Bronchial epithelial cell (primary cell): ENCODE measurements at places on chromosomes 16 and 17. TPM values are rescaled to one million over a fixed set of nuclear protein-coding genes. Genes with fewer than 3 reads are reported as not detected.

DNA sequence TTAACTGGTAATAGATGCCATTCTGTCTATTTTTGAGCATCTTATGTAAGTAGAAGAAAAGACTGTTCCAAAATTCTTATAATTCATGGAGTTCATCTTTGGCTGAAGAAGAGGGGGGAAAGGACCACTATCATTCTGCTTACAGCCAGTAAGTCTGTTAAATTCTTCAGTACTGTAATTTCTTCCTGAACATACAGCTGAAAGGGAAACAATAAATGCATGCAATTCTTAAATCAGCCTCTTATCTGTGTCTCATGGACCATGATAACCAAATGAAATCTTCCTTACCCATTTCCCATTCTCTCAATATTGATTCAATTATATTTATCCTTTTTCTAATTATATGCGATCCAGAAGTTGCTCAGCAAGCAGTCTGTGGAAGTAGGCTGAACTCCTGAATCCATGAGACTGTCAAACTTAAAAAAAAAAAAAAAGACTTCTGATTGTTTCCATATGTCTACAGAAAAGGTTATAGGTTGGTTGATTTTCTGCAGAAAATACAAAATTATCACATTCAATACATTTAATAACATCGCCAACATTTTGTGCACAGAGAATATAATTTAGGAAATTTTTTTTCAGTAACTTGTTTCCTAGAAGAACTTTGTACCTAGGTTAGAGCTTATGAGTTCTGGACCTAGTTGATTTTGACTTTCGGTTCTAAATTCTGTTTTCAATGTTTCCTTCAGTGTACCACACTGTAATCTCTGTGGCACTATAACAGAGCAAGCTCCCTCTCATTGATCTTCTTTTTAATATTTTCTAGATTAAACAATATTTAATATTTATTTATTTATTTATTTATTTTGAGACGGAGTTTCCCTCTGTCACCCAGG, 1.2 kb upstream of the ABCA9 start:
- no peak for DNase-seq

DNA sequence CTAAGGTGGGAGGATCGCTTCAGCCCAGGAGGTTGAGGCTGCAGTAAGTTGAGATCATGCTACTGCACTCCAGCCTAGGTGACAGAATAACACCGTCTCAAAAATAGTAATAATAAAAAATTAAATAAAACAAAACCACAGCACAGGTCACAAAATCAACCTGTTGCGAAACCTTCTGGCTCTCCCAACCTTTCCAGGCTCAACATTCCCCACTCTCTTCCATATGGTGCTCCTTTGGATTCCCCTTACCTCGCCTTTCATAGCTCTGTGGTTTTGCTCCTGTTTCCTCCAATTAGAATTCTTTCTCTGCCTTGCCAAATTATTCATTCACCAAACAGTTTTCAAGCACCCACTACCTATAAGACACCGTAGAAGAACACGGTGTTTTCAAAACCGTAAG, 4.7 kb downstream of the ZDHHC7 start:
- no peak for DNase-seq

GRCh38 chr17:60102632-60103096, 23.9 kb upstream of the HEATR6 start:
- DNase-seq, result peak; percentile 63

DNA sequence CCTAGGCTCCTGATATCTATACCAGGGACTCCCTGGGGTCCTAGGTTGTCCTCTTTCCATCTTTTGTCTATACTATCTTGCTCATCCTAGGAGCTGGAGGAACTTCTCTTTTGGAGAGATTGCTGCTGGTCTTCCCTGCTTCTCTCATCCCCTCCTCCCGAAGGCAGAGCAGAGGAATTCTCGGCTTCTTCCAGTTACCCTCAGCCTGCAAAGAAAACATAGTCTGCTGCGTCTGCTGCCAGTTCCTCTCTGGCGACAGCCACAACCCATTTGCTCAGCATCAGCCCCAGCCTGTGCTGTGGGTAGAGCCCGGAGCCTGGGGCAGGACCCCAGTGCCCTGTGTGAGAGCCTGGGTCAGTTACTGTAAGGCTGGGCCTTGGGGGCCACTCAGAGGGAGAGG, 21.5 kb upstream of the DYNLL2 start:
- DNase-seq, result no peak

- DNase-seq, result no peak
These were observed 21.4 kb downstream of the TTLL6 start for GRCh38 chr17:48795444-48796162.

GRCh38 chr16:27907457-27907972, 156.0 kb downstream of the GSG1L start:
- DNase-seq, result no peak

DNA sequence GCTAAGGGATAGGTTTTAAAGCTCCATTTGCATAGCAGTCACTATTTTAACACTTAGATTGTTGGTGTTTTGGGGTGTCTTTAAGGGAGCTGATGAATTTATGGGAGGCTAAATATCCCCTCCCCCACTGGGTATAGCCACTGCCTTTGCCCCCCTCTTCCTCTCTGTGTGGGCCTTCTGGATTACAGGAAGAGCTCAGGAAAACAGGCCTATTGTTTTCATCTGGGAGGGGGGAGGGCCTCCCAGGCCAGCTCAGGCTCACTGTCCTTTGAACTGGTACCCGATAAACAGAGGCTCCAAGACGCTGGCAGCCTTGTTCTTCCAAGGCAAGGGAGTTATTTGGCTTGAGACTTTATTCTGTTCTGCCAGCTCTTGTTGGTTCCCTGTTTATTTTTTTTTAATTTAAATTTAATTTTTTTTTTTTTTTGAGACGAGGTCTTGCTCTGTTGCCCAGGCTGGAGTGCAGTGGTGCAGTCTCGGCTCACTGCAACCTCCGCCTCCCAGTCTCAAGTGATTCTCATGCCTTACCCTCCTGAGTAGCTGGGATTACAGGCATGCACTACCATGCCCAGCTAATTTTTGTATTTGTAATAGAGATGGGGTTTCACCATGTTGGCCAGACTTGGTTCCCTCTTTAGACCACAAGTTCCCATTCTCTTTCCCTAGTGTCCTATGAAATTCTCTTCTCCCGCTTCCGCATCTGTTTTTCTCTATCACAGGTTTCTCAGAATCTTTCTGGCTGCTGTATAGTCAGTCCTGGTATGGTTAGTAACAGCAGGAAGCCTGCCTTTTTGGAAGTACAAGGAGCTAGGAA, 25.1 kb downstream of the MINK1 start:
- peak; percentile 40 for DNase-seq

The PRRT2 gene
- not detected in 2 replicates for total RNA-seq

DNA sequence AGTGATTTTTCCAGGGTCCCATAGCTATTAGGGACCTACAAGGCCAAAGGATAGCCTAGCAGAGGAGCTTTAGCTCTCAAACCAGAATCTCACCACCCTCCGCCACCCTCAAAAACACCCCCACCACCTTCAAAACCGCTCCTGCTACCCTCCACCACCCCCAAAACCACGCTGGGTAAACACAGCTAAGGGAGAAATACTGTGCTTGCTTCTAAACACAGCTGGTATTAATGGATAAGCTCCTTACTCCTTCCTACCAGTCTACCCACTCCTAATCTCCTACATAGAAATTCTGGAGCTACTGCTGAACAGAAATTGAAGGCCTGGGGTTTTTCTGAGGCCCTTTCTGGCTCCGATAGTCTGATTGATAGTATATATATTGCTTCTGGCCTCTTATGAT, 2.2 kb upstream of the LPCAT2 start:
- DNase-seq, result no peak

- DNase-seq, result peak; percentile 40
These were observed 349.2 kb upstream of the SALL1 start for GRCh38 chr16:51500306-51500705.

The DPEP2 gene
- total RNA-seq, result not detected in 2 replicates

GRCh38 chr17:37671824-37672547, 28.7 kb upstream of the DDX52 start:
- DNase-seq, result peak; percentile 95

GRCh38 chr16:65663774-65664173, 541.9 kb upstream of the CDH11 start:
- peak; percentile 11 for DNase-seq

DNA sequence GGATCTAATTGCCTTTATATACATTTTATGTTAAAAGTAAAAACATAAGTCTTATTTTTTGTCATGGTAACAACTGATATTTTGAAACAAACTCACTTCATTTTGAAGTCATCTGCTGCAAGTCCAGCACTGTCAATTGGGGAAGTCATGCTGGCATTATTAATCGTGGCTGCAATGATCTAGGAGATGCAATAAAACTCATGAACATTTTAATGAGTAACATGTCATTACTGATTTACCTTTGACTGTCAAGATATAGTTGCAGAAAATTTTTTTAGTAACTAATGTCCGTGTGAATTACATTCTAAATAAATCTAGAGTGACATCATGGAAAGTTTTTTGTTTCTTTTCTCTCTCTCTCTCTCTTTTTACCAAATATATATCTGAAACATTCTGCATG, 17.3 kb upstream of the KRT24 start:
- no peak for DNase-seq

GRCh38 chr16:20902426-20902825, 1.9 kb downstream of the LYRM1 start:
- DNase-seq, result no peak

The CPHXL2 gene
- total RNA-seq, result not detected in 2 replicates

The PYDC1 gene
- not detected in 2 replicates for total RNA-seq

GRCh38 chr17:57892146-57892819, 42.4 kb upstream of the MRPS23 start:
- peak; percentile 77 for DNase-seq

The KRTAP4-12 gene
- total RNA-seq, result not detected in 2 replicates

GRCh38 chr16:20696618-20697017, 862 bp downstream of the ACSM1 start:
- DNase-seq, result no peak

GRCh38 chr16:28259091-28259780, 33.1 kb upstream of the SBK1 start:
- no peak for DNase-seq

The KRTAP16-1 gene
- not detected in 2 replicates for total RNA-seq

DNA sequence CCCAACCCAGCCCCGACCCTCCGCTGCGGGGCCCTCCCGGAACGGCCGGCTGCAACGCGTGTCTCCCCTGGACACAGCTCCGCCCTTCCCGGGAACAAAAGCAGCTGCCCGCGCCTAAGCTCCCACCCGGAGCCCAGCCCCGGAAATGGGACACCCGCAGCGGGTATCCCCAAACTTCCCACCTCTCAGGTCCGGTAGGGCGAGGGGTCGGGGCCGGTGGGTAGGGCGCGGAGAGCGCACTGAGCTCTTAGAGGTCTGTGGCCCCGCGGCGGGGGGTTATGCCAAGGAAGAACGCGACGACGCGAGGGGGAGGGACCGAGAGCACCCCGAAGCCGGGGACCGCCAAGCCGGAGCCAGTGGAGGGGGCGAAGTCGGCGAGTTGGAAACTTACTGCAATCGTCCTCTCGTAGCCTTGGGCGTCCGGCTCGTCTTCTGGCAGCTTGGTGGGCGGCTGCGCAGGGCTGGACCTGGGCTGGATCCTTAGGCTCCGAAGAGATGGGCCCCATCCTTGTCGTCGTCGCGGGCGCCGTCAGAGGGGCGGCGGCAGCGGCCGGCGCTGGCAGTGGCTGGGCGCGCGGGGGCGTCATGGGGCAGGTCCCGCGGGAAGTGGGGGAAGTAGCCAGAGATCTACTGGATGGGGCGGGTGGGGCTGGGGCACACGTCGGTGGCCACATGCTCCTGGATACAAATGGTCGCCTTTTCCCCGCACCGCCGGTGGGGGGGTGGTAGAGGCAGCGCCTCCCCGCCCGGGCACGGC, 6.9 kb downstream of the USP6 start:
- no peak for DNase-seq

GRCh38 chr17:41536741-41537613, 8.9 kb upstream of the KRT19 start:
- DNase-seq, result no peak

The CCL14 gene
- total RNA-seq, result not detected in 2 replicates

The NR1D1 gene
- 0.51 and 0.79 TPM in 2 replicates for total RNA-seq

DNA sequence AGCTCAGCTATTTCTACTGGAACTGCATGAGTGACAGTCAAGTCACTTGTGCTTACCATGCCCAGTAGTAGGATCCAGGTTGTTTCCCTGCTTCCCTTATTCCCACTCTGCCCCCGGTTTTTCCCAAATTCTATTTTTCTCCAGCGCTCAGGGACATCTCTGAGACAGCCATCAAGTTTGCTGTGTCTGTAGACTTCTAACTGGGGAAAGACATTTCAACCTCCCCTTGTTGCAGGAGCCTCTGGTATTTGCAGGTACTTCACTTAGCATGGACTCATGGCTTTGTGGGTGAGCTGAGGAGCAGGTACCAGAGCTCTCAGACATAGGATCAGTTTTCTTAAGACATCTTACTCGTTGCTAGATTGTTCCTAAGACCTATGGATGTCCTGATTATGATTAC, 801.6 kb upstream of the RBFOX1 start:
- DNase-seq, result no peak

The TMIGD1 gene
- not detected in 2 replicates for total RNA-seq

DNA sequence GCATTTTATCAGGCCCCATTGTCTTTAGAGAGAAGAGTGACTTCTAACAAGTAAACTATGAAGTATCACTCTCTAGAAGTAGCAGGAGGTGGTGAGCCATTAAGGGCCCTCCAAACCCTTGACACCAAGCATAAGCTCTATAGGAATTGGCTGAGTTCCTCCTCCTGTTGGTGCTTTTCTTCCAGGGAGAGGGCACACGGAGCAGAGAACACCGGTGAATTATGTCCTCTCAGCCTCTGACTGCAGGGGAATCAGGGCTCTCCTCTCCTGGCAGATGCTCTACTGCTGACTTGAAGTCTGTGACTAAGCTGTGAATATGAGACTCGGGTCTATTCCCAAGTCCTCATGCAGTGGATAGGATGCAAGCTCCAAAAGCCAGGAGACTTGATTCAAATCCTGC, 32.3 kb downstream of the CHD9 start:
- no peak for DNase-seq

DNA sequence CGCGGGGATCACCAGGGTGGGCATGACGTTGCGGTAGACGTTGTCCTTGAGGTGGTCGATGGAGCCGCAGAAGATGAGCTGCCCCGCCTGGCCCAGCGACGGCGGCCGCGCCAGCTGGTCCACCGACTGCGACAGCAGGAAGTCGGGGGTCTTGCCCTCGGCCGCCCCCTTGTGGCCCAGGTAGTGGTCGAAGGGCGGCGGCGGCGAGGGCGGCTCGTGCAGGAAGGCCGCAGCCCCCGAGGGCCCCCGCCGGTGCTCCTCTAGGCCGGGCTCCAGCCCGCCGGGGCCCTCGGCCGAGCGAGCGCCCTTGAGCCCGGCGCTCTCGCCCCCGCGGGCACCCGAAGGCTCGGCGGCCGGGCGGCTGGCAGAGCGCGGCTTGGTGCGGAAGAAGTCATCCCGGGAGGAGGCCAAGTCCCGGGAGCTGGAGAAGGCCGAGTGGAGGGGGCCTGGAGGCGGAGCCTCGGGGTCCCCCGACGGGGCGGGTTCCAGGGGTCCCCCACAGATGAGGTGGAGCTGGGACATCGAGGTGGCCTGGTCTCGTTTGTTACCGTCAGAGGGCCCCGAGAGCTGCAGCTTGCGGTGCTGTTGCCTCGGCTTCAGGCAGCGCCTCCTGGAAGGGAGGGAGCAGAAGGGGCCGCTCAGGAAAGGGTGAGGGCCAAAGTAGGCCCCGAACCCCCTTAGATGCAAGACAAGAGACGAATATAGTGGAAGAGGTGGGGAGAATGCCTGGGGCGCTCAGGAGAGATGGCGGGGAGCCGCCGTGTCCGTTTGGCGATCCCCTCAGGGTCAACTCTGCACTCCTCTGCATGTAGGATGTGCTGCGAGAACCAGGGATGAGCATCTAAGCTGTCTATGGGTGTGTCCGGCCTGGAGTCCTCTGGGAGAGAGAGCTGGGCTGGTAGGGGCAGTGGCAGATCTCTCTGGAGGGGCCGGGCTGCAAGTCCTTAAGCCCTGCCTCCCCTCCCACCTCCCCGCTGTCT, 8.8 kb downstream of the FAM171A2 start:
- DNase-seq, result no peak
